ENCODE measurements at places on chromosomes 16 and 17.

GRCh38 chr16:72809446-72809845, 238.5 kb downstream of the ZFHX3 start:
- DNase-seq = no peak

DNA sequence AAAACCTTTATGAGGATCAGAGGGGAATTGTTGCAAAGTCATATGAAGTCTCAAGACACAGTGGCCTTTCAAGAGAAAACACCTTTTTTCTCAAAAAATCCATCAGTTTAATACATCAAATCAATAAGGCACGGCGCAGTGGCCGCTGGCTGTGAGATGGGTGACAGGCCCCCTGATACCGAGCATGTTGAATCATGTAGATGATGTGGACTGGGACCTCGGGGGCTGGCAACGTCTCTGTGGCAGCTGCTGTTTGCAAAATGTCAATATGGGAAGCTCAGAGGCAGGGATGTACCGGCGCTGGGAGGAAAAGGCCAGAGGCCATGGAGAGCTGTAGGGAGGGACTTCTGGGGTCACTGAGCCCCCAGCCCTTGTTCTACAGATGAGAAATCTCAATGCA, 169.1 kb downstream of the GSG1L start:
- DNase-seq = no peak

DNA sequence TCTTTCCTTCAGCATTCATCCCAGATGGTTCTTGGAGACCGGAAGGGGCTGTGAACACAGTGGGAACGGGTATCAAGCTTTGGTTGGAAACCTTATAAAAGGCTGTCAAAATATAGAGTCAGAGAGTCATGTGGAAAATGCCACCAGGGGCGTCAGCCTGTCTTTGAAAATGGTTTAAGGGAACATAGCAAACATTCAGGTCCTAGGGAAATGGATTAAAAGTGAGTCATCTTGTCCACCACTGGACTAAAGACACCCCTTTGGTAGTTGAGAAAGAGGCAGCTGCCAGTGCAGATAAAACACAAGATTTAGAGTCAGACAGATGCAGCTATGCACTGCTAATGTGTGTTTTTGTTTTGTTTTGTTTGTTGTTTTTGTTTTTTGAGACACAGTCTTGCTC, 47.8 kb upstream of the BCO1 start:
- no peak for DNase-seq

DNA sequence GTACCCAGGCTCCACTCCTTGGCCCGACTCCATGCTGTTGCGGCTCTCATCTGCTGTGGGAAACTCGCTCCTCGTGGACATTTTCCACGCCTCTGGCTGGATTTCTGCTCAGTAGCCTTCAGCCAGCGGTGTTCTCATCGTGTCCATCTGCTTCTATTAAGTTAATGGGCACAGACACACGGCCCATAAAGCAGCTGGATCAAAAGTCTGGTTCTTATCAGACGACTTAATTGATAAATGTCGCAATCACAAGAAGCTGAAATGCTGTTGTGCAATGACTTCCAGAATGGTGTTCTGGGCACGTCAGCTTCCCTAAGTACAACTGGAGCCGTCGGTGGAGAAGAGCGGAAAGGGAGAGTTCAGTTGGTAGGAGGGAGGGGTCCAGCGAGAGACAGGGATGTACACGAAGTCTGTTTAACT, 211.7 kb upstream of the CHMP6 start:
- no peak for DNase-seq

- no peak for DNase-seq
Measured at GRCh38 chr16:89365044-89365467, 125.3 kb downstream of the ANKRD11 start.
